Activated CD8-positive, alpha-beta memory T cell treated with anti-CD3 and anti-CD28 coated beads for 1 hour (primary cell): ENCODE measurements at places on chromosomes 3 and 15.

- DNase-seq, result peak; percentile 9
These were observed 76.0 kb downstream of the TRANK1 start for GRCh38 chr3:36868614-36869436.

- no peak for DNase-seq
These were observed 21.6 kb downstream of the ESYT3 start for GRCh38 chr3:138455801-138456716.

DNA sequence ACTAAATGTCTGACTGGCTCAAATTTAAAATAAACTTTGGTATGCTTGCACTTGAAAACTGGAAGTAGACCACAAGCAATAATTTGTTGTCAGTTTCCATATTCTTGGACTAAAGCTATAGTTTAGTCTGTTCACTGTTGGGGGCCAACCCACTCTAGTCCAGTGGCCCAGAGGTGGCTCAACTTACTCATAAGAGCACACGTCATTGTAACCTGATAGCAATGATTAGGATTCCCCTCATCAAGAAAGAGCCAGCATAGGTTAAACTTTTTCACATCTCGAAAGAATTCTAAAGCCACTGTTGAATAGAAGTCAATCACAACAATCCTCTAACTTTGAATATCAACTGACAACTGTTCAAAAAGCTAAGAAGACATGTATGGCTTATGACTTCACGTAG is 147.0 kb downstream of the MEIS2 start:
- no peak for DNase-seq

DNA sequence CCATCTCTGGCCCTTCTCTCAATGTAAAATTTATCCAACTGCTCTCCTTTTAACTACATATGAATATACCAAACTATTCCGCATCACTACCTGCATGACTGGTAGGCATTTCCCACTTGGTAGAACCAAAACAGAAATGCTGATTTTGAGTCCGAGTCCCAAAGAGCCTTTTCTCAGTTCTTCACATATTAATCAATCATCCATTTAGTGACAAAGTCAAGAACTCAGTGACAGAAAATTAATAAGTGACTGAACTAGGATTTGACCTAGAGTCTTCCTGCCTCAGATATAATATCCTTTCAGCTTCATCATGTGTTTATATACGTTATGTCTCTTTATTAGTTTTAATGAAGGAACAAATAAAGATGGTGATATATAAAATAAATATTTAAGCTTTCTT is 700.6 kb upstream of the GOLIM4 start:
- DNase-seq, result no peak

- DNase-seq, result no peak
These were observed 16.8 kb upstream of the CCNDBP1 start for GRCh38 chr15:43168192-43169107.

- DNase-seq, result no peak
These were observed 15.9 kb downstream of the LMCD1 start for GRCh38 chr3:8517487-8517886.

DNA sequence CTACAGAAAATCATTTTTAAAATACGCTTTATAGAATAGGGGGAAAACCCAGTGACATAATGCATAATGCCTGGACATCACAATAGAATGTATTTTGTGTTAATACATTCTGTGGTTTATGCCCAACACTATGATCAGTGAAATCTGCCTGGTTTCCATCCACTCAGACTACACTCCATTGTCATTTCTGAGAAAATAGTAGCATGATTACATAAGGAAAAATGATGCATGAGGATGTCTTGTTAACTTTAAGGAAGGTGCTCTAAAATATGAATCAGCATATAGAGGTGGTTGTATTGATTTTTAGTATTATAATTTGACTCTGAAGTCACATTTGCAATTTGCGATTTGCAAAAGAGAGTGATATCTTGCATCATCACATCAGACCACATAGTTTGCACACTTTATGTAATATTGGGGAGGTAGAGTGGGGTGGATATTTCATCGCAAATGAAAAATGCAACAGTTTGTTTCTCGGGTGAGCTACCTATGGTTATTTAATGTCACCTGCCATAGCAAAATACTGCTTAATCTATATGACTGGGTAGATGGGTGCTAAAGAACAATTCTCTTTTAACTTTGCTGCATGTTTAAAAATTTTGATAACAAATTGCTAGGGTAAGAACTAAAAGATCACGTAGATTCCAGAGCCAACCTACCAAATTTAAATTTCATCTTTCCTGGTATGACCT is 403.9 kb downstream of the IL5RA start:
- DNase-seq, result no peak
